ENCODE measurements at places on chromosomes 5 and 9.

GRCh38 chr5:143495821-143496275 is 92.4 kb upstream of the NR3C1 start:
- no peak for DNase-seq

DNA sequence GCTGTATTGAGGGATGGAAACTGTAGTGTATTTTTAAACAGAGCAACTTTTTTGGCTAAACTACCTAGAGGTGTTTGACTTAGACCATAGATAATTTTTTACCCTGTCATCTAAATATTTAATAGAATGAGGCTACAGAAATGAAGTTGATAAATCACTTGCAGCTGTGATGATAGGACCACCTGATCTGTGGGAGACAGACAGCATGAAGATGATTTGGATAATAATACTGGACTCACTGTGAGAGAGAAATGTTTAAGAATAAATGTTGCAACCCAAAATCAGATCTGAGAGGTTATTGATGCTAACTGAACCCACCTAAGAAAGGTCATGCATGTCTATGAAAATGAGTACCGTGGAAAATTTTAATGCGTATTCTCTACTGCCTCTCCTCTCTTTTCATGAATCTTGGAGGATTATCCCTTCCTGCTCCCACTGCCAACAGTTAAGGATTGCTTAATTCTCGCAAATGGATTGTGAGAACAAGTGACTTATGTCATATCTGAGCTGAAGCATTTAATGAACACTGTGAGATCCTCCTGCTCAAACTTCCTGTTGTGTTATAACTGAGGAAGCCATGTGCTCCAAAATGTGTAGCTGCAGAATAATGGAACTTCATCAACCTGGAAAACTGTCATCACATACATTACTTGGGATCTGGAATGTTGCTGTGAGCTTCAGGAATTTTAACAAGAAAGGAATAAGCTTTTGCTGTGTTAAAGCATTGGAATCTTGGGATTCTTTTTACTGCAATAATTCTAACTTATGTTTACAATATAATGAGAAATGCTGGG is 617.9 kb upstream of the CDH18 start:
- DNase-seq, result no peak

DNA sequence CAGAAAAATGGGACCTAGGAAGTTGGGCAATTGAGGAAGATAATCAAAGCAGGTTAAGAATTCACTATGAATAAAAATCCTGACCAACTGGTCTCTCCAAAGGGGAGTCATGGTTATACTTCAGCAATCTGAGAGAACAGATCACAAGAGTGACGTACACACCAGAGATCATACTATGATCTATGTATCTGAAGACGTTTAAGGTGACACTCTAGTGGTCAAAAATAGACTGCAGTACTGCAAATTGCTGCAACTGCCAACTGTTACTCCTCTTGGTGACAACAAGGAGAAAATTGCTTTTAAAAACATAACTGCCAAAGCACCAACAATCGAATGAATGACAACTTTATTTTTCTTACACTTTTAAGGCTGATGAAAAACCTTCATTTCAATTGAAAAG is 4.9 kb downstream of the AK6 start:
- DNase-seq, result no peak

DNA sequence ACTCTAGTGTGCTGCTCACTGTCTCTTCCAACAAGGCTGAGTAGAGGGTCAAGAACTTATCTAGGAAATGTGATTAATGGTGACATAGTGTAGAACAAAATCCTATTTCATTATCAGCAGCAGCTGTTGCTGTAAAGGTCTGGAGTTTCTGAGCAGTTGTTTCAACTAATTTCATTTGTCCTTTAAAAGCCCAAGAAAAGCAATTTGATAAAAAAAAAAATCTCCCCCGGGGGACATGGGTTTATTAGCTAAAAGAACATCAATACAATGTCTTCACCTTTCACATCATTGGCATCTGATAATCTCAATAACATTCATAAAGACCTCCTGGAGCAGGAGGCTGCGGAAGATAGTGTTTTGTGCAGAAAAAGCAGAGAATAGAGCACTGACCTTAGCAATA is 468.1 kb downstream of the KCTD16 start:
- DNase-seq, result no peak

- no peak for DNase-seq
Measured at GRCh38 chr5:122062205-122062604, 15.9 kb downstream of the LOX start.

DNA sequence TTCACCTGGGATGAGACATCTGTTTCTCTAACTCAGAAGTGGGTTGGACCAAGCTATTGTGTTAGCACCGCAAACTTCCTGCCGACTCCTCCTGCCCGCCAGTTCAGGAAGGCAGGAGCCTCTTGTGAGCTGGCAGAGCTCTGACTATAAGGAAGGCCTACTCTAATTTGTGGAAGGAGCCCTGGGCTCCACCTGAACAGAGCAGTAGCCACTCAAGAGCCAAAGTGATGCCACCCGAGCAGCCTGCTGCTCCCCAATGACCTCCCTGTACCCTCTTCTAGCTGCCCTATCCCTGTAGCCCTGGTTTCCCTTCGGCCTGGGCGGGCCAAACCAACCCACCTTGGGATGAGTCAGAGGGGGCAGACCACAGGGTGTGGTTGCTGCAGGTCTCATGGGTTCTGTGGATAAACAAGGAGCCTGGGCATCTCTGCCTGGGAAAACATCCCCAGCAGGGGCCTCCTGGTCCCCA is 81.6 kb downstream of the PSD2 start:
- DNase-seq, result no peak

DNA sequence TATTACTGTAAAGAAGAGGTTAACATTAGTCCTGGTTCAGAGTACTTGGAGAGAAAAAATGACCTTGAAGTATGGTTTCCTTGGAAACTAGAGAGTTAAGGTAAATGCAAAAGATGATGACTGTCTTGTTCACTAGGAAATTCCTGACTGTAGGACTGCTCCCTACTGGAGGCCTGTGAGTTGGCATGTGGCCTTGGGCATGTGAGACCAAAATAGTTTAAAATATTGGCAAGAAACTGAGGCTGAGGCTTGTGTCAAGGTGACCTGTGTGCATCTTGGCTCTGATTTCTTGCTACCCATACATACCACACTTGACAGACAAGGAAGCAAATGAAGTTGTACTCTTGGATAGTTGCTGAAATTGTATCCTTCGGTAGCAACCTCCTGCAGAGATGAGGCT is 96.5 kb downstream of the TARS1 start:
- no peak for DNase-seq

- no peak for DNase-seq
Measured at GRCh38 chr5:40503439-40503838, 176.3 kb upstream of the PTGER4 start.

- DNase-seq, result no peak
Measured at GRCh38 chr5:32471784-32472183, 27.2 kb upstream of the ZFR start.

DNA sequence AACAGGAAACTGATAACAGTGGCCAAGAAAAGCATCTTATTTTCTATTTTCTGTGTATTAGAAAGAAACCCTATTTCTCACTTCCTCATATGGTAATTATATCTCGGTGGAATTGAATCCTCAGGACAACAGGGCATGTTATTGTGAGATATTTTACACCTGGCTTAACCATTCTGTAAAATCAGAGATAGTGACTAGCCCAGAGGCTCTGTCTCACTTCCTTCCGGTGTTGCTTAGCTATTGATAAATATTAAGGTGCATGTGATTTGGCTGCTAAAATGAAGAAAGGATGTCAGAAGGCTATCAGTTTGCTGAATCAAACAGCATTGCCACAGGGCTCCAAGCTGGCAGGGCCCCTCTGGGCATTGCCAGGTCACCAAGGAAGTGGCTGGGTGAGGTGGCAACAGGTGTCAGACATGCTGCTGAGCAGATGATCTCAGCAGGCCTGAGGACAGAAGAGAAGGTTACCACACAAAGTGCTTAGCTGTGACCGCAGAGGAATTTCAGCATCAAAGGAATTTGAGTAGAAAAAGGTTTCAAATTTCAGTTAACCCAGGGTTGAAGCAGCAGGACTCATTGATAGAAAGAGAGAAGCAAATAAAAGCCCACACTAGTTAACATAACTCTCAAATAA is 330.7 kb downstream of the PDE4D start:
- DNase-seq, result no peak

GRCh38 chr9:130368631-130369103 is 76.1 kb upstream of the ASS1 start:
- DNase-seq, result peak; percentile 41

GRCh38 chr5:76162335-76162734 is 79.2 kb downstream of the SV2C start:
- no peak for DNase-seq

- DNase-seq, result no peak
Measured at GRCh38 chr5:10319202-10319851, 11.6 kb upstream of the CMBL start.

- peak; percentile 78 for DNase-seq
Measured at GRCh38 chr9:36762958-36763357, 190.3 kb downstream of the MELK start.

DNA sequence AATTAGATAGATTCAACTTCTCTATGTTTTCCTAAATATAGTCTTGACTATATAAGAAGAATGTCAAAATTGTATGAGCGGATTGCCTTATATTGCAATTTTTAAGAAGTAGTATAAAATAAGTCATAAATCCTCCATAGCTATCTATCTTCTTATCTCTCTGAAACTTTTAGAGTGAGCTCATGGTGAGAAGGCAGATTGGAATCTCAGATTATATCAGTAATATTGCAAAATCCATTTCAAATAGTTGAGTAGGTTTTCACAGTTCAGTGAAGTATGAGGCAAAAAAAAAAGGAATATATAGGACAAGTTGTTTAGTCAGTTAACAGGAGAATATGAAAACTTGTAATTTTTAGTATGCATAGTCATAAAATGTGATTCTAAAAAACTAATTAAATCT is 156.4 kb downstream of the FAM174A start:
- no peak for DNase-seq

DNA sequence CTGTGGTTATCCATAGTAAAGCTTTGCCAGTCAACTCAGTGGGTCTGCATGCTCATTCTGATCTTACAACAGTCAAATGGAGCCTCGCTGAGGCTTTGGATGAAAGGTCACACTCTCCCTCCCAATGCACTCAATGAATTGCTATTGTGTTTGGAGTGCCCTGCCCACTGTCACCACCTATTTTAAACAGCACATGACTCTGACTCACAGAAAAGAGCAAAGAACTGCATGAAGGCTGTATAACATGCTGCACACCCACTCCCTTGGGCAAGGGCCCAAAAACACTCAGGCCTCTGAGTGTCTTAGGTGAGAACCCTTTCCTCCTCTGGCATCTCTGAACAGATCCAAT is 118.7 kb upstream of the CCDC112 start:
- no peak for DNase-seq

- DNase-seq, result no peak
Measured at GRCh38 chr9:91159664-91160121, 202.0 kb downstream of the AUH start.

- peak; percentile 94 for DNase-seq
Measured at GRCh38 chr5:150599917-150600511, 40.4 kb upstream of the SYNPO start.

GRCh38 chr5:58751222-58751837 is 168.5 kb downstream of the RAB3C start:
- peak; percentile 56 for DNase-seq

DNA sequence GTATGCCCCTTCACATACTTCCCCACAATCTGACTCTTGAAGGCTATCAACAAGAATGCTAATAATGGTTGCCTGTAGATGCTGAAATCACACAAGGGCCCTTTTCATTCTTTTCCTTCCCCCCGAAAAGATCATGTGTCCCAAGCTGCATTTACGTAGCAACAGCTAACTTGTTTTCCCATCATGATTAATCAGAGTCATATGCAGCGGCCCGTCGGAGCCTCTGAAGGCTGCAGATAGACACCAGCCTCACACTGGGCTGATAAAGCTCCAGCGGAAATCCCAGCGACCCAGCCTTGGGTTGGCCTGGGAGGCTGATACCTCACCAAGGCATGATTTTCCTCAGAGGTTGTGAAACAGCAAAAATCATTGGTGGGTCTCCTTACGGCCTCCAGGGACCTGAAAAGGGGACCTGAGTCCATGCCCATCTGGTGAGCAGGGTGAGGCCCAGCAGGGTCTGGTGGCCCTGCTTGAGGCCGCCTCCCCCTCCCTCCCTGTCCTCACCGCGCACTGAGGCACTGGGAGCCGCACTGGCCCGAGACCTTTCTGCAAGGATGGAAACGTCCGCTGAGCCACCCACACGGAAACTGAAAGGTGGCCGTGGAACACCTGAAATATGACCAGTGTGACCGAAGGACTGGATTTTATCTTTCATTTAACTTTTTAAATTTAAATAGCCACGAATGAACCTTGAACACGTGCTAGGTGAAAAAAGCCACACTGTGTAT is 114.2 kb upstream of the PHYKPL start:
- DNase-seq, result no peak

DNA sequence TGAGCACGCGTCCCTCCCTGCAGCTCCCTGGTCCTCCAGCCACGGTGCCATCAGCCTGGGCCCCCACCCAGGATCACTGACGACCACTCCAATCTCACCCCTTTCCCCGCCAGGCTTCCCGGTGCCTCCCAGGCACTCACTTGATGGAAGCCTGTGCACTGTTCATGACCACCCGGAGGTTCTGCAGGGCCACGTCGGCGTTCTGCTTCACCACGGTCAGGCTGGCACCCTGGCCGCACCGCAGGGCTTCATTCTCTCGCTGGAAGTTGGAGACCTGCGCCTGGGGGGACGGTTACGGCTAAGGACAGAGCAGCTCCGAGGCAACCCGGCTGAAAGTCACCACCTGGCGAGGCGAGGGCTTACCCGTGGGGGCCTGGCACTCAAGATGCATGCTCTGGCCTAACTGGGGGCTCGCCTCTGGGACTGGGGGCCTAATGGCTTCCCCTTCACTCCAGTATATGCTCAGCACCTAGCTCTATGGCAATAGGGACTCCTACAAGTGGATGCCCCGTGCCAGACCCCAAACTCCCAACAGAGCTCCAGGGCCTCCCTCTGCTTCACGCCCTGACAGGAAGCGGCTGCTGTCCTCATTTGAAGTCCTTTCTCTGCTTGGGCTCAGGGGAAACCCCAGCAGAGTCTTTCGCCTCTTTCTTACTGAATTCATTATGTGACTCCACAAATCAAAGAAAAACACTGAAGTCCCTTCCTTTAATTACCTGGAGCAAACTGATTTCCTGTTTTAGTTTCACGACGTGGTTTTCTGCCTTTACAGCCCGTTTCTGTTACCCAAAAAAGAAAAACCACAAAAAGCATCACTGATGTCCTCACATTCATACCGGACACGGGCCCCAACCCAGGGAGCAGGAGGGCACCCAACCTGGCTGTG is 4.2 kb upstream of the SNAPC4 start:
- DNase-seq, result no peak

- DNase-seq, result no peak
Measured at GRCh38 chr9:28892538-28892937, 1319.3 kb upstream of the C9orf72 start.

- DNase-seq, result no peak
Measured at GRCh38 chr5:89437450-89438435, 554.8 kb upstream of the MEF2C start.

- DNase-seq, result peak; percentile 25
Measured at GRCh38 chr9:69193685-69194032, 19.6 kb downstream of the TJP2 start.

- DNase-seq, result no peak
Measured at GRCh38 chr9:81534138-81534875, 155.0 kb downstream of the TLE1 start.

GRCh38 chr9:129435988-129436717 is 184.7 kb downstream of the C9orf50 start:
- no peak for DNase-seq

Measured in BE2C (cell line).